ENCODE measurements at places on chromosomes 6 and 20.

- peaks cover 12% of the 10 kb centered on the region for H3K27me3 ChIP-seq
- H3K4me1 ChIP-seq, result no peaks in the 10 kb centered on the region
- DNase-seq, result no peak
- H3K36me3 ChIP-seq, result no peaks in the 10 kb centered on the region
These were observed 38.5 kb upstream of the GPR6 start for GRCh38 chr6:109939654-109940053.

DNA sequence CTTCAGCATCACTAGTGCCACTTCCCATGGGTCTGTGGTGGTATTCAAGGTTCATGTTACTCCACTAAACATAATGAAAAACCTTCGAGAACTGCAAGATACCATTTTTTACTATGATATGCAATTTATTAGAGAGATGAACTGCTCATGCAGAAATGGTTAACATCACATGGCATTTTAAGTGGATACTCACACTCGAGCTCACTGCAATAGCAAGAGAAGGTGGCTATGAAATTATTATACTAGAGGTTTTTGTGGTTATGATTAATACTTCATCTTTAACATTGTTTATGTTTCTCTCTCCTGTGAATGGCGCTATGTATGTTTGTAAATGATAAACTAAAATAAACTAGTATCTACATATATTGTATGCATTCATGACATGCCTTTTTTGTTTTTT lies 35.1 kb downstream of the SCAF8 start:
- H3K4me1 ChIP-seq, result peaks cover 69% of the 10 kb centered on the region
- no peak overlapping the region for H3K4me3 ChIP-seq
- no peak for DNase-seq
- no peak overlapping the region for H3K27ac ChIP-seq
- no peaks in the 10 kb centered on the region for H3K27me3 ChIP-seq

GRCh38 chr20:6489361-6490171 lies 277.9 kb upstream of the BMP2 start:
- H3K27me3 ChIP-seq, result no peaks in the 10 kb centered on the region
- DNase-seq, result no peak
- no peaks in the 10 kb centered on the region for H3K36me3 ChIP-seq
- H3K27ac ChIP-seq, result no peak overlapping the region

GRCh38 chr20:3248167-3248992 lies 9.4 kb upstream of the SLC4A11 start:
- H3K27ac ChIP-seq, result no peak overlapping the region
- H3K4me1 ChIP-seq, result peaks cover 8% of the 10 kb centered on the region
- peak overlapping the region; percentile 37 for H3K4me3 ChIP-seq
- peaks cover 5% of the 10 kb centered on the region for H3K36me3 ChIP-seq
- H3K27me3 ChIP-seq, result peaks cover 45% of the 10 kb centered on the region
- DNase-seq, result peak; percentile 21

DNA sequence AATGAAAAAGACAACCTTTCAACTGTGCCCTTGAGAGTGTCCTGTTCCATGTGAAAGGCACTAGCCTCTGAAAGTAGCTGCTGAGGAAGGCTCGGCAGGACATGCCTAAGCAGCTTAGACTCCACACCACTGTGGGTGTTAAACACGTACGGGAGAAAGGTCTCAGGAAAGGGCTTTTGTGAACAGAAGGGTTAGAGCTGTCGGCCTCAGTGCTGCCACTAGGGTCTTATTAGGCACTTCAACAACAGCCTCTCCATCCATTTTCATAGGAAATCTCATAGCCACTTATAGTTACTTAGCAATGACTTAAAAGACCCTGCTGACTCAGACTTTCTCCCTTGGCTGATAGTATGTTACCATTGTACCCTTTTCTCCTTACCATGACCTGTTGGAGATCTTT lies 662.8 kb downstream of the TBC1D32 start:
- H3K4me3 ChIP-seq, result no peak overlapping the region
- H3K4me1 ChIP-seq, result no peaks in the 10 kb centered on the region
- no peak for DNase-seq
- no peaks in the 10 kb centered on the region for H3K36me3 ChIP-seq
- no peaks in the 10 kb centered on the region for H3K27me3 ChIP-seq

All from activated naive CD8-positive, alpha-beta T cell treated with anti-CD3 and anti-CD28 coated beads for 36 hours (primary cell).